Type B pancreatic cell (in vitro differentiated cells): ENCODE measurements at places on chromosomes 3 and 15. TPM values are rescaled to one million over a fixed set of nuclear protein-coding genes. Genes with fewer than 3 reads are reported as not detected.

Gene DNAH12
- 0.29 and 0.87 TPM in 2 replicates for total RNA-seq

Gene SCN11A
- 0.21 and 1.4 TPM in 2 replicates for total RNA-seq

Gene TM6SF1
- 0.14 and 0.24 TPM in 2 replicates for total RNA-seq

Gene ARL6
- 5.6 and 6.0 TPM in 2 replicates for total RNA-seq

Gene EPB42
- not detected in 2 replicates for total RNA-seq

Gene FSIP1
- 0.88 and 2.9 TPM in 2 replicates for total RNA-seq

Gene SLITRK3
- total RNA-seq: 0.12 and 8.4 TPM in 2 replicates

Gene SLC15A2
- 3.4 and 4.9 TPM in 2 replicates for total RNA-seq

Gene CELSR3
- 9.8 and 10.2 TPM in 2 replicates for total RNA-seq

Gene KIF15
- 5.7 and 24.8 TPM in 2 replicates for total RNA-seq

Gene MINAR1
- 1.1 and 3.0 TPM in 2 replicates for total RNA-seq

Gene MYZAP
- total RNA-seq: 5.7 and 9.9 TPM in 2 replicates

Gene MNS1
- 2.9 and 9.0 TPM in 2 replicates for total RNA-seq

Gene NEK10
- total RNA-seq: 1.4 and 4.2 TPM in 2 replicates

Gene CIB2
- 15.7 and 20.1 TPM in 2 replicates for total RNA-seq

Gene ACOX2
- 5.6 and 6.9 TPM in 2 replicates for total RNA-seq

Gene GRM2
- 0.29 and 0.58 TPM in 2 replicates for total RNA-seq

Gene GAP43
- total RNA-seq: 4.2 and 46.5 TPM in 2 replicates

Gene CCDC54
- total RNA-seq: not detected in 2 replicates

Gene PDCD6IP
- total RNA-seq: 168 and 225 TPM in 2 replicates

Gene GPR149
- 0.14 TPM in 1 of 2 replicates, not detected in the other for total RNA-seq

Gene CYFIP1
- total RNA-seq: 108 and 118 TPM in 2 replicates

Gene IQCF5
- not detected in 2 replicates for total RNA-seq

Gene GRAMD1C
- total RNA-seq: 7.3 TPM in 2 replicates

Gene ROBO1
- 60.2 and 182 TPM in 2 replicates for total RNA-seq

Gene TM4SF4
- 18.1 and 97.1 TPM in 2 replicates for total RNA-seq

Gene PRSS50
- total RNA-seq: 1.1 and 1.2 TPM in 2 replicates

Gene DUOXA1
- total RNA-seq: 3.2 and 9.4 TPM in 2 replicates

Gene ZNF860
- 2.8 and 7.1 TPM in 2 replicates for total RNA-seq

Gene GOLGA8B
- 24.0 and 68.1 TPM in 2 replicates for total RNA-seq

Gene ILDR1
- total RNA-seq: 2.6 and 6.4 TPM in 2 replicates

Gene MORC1
- not detected in 2 replicates for total RNA-seq

Gene DMXL2
- total RNA-seq: 25.6 and 34.3 TPM in 2 replicates

Gene GOLGA8J
- not detected in 2 replicates for total RNA-seq

Gene SPATA12
- total RNA-seq: not detected in 2 replicates

Gene HIGD2B
- not detected in 2 replicates for total RNA-seq

Gene WDR53
- 16.9 and 17.1 TPM in 2 replicates for total RNA-seq

Gene SLC28A1
- 0.19 and 0.31 TPM in 2 replicates for total RNA-seq

Gene CLRN1
- not detected in 2 replicates for total RNA-seq

Gene TGM4
- not detected in 2 replicates for total RNA-seq

Gene SLC7A14
- 3.3 and 13.5 TPM in 2 replicates for total RNA-seq
